Activated CD4-positive, alpha-beta memory T cell treated with anti-CD3 and anti-CD28 coated beads for 36 hours (primary cell): ENCODE measurements at places on chromosomes 13 and 19.

- H3K27me3 ChIP-seq = no peaks in the 10 kb centered on the region
- no peak within 1 kb of the TSS for H3K27ac ChIP-seq
- H3K4me3 ChIP-seq = no peak within 1 kb of the TSS
Measured at GRCh38 chr19:48606463-48607358, at the start of gene SPACA4. Gene SPACA4 (plus strand): TSS chr19:48606742. CDS start chr19:48606979, 237 bp downstream.

GRCh38 chr13:113238536-113238935 is 29.1 kb downstream of the CUL4A start:
- H3K27ac ChIP-seq = no peak overlapping the region
- peaks cover 36% of the 10 kb centered on the region for H3K36me3 ChIP-seq
- H3K4me1 ChIP-seq = no peaks in the 10 kb centered on the region

DNA sequence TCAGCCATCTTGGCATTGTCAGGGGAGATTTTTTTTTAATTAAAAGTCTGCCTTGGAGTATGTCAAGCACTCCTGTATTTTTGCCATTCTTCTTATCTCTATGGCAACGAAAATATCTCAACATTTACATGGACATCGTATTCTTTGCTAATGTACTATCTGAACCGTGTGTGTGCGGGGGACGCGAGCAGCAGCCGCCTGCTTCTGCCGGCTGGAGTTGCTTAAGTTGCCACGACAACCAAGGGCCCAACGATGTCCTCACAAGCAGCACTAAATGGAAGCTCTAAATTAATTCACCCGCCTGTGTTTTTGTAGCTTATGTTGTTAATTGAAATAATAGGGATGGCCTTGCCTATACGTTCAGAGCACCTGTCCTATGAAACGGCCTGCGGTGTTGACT is 309.5 kb downstream of the TEX29 start:
- H3K27ac ChIP-seq = no peak overlapping the region
- H3K36me3 ChIP-seq = no peaks in the 10 kb centered on the region
- no peak overlapping the region for H3K4me3 ChIP-seq
- H3K27me3 ChIP-seq = no peaks in the 10 kb centered on the region
- DNase-seq = no peak

- no peaks in the 10 kb centered on the region for H3K4me1 ChIP-seq
- no peak for DNase-seq
- no peak overlapping the region for H3K27ac ChIP-seq
Measured at GRCh38 chr13:79837741-79838450, 356.9 kb downstream of the NDFIP2 start.

GRCh38 chr13:114099918-114100445 is 32.4 kb downstream of the RASA3 start:
- peak overlapping the region; percentile 79 for H3K27ac ChIP-seq
- H3K36me3 ChIP-seq = peaks cover 26% of the 10 kb centered on the region
- H3K4me1 ChIP-seq = peaks cover 69% of the 10 kb centered on the region
- H3K4me3 ChIP-seq = no peak overlapping the region
- no peaks in the 10 kb centered on the region for H3K27me3 ChIP-seq

GRCh38 chr19:8022275-8022674 is 16.8 kb upstream of the ELAVL1 start:
- no peaks in the 10 kb centered on the region for H3K36me3 ChIP-seq
- no peak overlapping the region for H3K4me3 ChIP-seq
- H3K27me3 ChIP-seq = no peaks in the 10 kb centered on the region
- no peak overlapping the region for H3K27ac ChIP-seq
- H3K4me1 ChIP-seq = peaks cover 2% of the 10 kb centered on the region

- no peaks in the 10 kb centered on the region for H3K27me3 ChIP-seq
- no peaks in the 10 kb centered on the region for H3K4me1 ChIP-seq
- H3K4me3 ChIP-seq = no peak overlapping the region
- no peak for DNase-seq
- no peaks in the 10 kb centered on the region for H3K36me3 ChIP-seq
- no peak overlapping the region for H3K27ac ChIP-seq
Measured at GRCh38 chr13:80605011-80605410, 264.1 kb upstream of the SPRY2 start.

DNA sequence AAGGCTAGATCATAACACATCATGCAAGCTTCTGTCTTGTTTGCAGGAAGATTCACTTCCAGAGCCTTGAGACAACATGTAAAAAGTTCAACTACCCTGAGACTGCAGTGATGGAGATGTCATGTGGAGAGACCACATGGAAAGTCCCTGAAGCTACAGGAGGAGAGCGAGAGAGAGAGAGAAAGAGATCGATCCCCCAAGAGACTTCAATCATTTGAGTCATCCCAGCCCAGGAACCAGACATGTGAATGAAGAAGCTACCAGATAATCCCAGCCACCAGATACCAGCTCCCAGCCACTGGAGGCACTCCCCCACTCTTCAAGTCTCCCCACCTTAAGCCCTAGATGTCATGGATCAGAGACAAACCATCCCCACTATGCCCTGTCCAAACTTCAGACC is 10.7 kb upstream of the EVI5L start:
- no peak for DNase-seq
- peaks cover 38% of the 10 kb centered on the region for H3K27me3 ChIP-seq
- H3K4me1 ChIP-seq = peaks cover 14% of the 10 kb centered on the region
- peaks cover 2% of the 10 kb centered on the region for H3K36me3 ChIP-seq
- no peak overlapping the region for H3K27ac ChIP-seq
- H3K4me3 ChIP-seq = no peak overlapping the region

DNA sequence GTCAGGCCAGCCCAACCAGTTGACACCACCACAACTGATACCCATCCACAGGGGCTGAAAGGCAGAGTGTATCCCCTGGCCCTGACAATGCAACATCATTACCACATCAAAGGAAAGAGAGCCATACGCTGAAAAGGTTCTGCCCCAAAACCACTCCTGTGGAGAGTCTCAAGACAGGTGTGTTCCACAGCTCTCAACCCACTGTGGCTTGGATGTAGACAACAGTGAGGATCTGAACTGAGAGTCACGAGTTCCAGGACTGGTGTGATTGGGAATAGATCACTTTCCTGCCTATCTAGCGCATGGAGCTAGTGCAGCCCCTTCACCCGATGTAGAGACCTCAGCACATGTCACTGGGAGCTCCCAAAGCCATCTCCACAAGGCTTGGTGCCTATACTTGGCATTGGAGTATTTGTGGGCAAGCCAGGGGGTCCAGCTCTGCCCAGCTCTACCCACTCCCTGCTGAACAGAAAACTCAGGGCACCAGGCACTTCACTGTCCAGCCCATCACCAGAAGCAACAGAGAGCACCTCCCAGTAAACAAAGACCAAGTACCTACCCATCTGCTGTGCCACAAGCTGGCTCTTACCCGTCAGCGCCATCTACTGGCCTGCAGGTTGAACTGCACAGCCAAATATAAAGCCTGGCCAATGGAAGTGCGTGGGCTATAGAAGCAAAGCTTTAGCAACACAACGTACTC is 579.5 kb downstream of the UQCRFS1 start:
- no peak overlapping the region for H3K4me3 ChIP-seq
- DNase-seq = peak; percentile 30
- H3K36me3 ChIP-seq = no peaks in the 10 kb centered on the region
- H3K27ac ChIP-seq = no peak overlapping the region

- no peak overlapping the region for H3K27ac ChIP-seq
- H3K4me3 ChIP-seq = no peak overlapping the region
- H3K36me3 ChIP-seq = no peaks in the 10 kb centered on the region
Measured at GRCh38 chr19:13430790-13431582, 75.3 kb downstream of the CACNA1A start.

DNA sequence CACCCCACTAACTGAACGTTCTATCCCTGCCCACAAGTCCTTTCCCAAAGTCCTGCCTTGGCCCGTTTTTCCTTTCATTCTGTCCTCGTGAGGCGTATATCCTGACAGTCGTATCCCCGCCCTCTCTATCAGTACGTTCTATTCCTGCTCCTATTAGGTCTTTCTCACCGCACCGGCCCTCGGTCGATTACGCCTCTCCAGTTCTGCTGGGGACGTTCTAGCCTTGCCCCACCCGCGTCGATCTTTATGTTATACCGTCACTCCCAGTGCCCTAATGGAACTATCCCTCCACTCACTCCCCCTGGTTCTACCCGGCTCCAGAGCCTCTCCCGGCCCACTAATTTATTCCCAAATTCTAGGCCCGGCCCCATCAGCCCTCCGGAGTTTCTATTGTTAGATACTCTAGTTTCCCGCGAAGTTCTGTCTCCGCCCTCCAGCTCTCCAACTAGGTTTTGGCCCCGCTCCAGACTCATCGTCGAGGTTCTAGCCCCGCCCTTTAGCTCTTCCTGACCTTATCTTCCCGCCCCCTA is 2.0 kb downstream of the PLAUR start:
- peaks cover 17% of the 10 kb centered on the region for H3K36me3 ChIP-seq
- no peaks in the 10 kb centered on the region for H3K27me3 ChIP-seq
- peaks cover 45% of the 10 kb centered on the region for H3K4me1 ChIP-seq
- no peak for DNase-seq
- H3K4me3 ChIP-seq = peak overlapping the region; percentile 81

DNA sequence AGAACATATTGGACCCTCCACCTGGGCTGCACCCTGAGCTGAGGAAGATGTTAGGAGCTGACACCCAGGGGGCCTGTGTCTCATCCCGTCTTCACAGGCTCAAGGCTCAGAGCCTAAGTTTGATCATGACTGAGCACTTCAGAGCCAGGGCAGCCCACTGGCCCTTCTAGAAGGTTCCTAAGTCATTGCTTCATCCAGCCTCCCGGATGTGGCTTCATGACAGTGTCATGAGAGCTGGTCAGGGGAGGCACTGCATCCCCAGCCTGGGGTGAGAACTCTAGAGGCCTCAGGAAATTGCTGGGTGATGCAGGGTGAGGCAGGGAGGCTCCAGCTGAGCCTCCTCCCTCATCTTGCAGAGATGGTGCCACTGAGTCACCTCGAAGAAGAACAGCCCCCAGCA is 24.9 kb upstream of the PIK3R2 start:
- H3K36me3 ChIP-seq = peaks cover 27% of the 10 kb centered on the region
- H3K4me1 ChIP-seq = peaks cover 4% of the 10 kb centered on the region

DNA sequence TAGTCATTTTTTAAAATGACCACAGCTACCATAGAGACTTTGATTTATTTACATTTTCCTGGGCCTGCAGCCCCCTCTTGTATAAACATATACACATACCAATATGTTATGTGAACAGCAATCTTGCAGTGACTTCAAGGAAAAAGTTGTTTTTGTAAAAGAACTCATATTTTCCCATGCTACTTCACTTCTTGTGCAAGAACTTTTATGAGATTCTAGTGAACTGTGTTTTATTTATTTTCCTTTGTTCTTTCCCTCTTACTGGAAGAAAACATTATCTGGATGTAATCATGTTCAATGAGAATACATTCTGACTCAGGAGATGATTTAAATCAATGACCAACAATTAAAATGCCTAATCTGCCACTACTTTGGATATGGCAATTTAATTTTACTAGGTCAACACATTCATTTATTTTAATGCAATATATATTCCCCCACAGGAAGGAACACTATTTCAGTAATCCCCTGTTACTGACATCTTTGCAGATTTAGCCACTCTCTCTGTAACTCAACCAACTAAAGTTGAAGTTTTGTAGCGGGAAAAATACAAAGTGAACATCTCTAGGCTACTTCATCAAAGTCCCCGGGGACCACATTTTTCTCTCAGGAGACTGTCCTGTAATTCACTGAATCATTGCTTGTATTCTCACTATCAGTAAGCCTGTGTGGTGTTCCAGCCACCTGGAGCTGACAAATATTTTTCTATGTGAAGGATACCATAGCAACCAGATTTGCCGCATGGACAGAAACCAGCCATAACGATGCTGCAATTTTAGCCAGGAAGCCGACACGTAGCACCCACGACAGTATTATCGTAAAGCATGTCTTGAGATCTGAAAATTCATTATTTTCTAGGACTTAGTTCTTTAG is 90.5 kb downstream of the STARD13 start:
- H3K27me3 ChIP-seq = peaks cover 8% of the 10 kb centered on the region
- H3K27ac ChIP-seq = no peak overlapping the region
- H3K4me3 ChIP-seq = no peak overlapping the region
- DNase-seq = no peak

- no peak overlapping the region for H3K27ac ChIP-seq
- no peak for DNase-seq
Measured at GRCh38 chr19:48520134-48520533, 8.5 kb upstream of the LMTK3 start.

DNA sequence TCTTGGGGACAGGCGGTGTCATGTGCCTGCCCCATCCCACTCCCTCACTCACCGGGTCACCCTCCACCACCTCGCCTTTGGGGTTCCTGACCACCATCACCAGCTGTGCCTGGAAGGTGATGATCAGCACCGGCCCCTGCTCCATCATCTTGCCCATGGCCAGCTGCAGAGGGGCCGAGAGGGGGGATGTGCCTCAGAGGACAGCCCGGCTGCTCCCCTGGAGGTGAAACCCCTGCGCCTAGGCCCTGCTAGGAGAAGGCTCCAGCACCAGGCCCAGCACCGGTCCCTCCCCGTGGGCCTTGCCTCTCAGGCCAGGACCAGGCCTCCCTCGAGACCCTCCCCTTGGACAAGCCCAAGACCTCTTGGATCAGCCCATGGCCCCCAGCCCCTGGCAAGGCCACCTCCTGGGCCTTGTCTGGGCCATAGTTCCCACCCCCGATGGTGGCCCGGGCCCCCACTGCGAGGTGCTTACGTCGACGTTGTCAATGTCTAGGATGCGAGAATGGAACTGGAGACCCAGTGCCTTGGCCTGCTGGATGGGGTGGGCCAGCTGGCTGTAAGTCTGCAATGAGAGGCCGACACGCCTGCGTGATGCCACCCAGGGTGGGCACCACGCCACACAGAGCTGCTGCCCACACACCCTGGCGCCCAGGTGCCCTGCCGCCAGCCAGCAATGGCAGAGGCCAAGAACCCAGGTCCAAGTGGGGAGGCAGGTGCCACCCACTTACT is 1.8 kb upstream of the CTXN1 start:
- no peak for DNase-seq
- H3K4me3 ChIP-seq = no peak overlapping the region
- H3K27me3 ChIP-seq = no peaks in the 10 kb centered on the region
- H3K27ac ChIP-seq = no peak overlapping the region

- no peak for DNase-seq
- H3K4me1 ChIP-seq = no peaks in the 10 kb centered on the region
- no peaks in the 10 kb centered on the region for H3K27me3 ChIP-seq
- H3K36me3 ChIP-seq = no peaks in the 10 kb centered on the region
- H3K27ac ChIP-seq = no peak overlapping the region
- H3K4me3 ChIP-seq = no peak overlapping the region
Measured at GRCh38 chr19:16795731-16796130, 33.5 kb upstream of the SIN3B start.

- H3K27ac ChIP-seq = peak overlapping the region; percentile 82
- DNase-seq = peak; percentile 53
- no peaks in the 10 kb centered on the region for H3K27me3 ChIP-seq
- no peak overlapping the region for H3K4me3 ChIP-seq
- peaks cover 65% of the 10 kb centered on the region for H3K4me1 ChIP-seq
- H3K36me3 ChIP-seq = peaks cover 62% of the 10 kb centered on the region
Measured at GRCh38 chr19:49921871-49922795, 6.9 kb upstream of the ATF5 start.

GRCh38 chr13:94177041-94177440 is 302.4 kb downstream of the DCT start:
- no peaks in the 10 kb centered on the region for H3K36me3 ChIP-seq
- no peak overlapping the region for H3K27ac ChIP-seq
- no peak overlapping the region for H3K4me3 ChIP-seq
- peaks cover 8% of the 10 kb centered on the region for H3K4me1 ChIP-seq
